ENCODE measurements at places on chromosomes 12 and 14.

- no peak for DNase-seq
Observed at GRCh38 chr12:20213723-20214625, 154.4 kb upstream of the PDE3A start.

- no peak for DNase-seq
Observed at GRCh38 chr14:78752518-78753188, 582.5 kb downstream of the NRXN3 start.

- DNase-seq, result no peak
Observed at GRCh38 chr14:85572845-85573244, 42.9 kb downstream of the FLRT2 start.

DNA sequence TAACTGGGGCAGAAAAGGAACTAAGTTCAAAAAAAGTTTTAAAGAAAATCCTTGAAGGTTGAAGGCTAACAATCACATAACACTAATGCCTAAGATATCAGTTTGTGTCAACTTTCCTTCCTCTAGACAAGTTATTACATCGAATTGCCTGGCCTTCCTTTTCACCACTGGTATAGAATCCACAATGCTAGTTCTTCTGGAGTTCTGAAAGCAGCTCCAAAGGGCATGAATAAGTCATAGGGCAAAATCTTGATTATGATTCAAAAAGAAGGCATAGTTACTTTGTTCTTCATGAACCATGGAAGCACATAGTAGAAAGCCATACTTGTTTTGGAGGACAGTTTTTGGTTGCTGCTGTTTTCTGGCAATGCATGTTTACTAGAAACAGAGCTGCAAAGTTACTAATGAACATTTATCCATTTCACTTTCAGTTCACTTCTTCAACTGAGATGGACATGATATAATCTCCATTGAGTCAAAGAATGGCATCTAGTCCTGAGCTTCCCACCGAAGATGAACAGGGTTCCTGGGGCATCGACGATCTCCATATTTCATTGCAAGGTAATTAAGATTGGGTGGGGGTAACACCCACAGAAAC lies 56.0 kb downstream of the SYNE2 start:
- no peak for DNase-seq

DNA sequence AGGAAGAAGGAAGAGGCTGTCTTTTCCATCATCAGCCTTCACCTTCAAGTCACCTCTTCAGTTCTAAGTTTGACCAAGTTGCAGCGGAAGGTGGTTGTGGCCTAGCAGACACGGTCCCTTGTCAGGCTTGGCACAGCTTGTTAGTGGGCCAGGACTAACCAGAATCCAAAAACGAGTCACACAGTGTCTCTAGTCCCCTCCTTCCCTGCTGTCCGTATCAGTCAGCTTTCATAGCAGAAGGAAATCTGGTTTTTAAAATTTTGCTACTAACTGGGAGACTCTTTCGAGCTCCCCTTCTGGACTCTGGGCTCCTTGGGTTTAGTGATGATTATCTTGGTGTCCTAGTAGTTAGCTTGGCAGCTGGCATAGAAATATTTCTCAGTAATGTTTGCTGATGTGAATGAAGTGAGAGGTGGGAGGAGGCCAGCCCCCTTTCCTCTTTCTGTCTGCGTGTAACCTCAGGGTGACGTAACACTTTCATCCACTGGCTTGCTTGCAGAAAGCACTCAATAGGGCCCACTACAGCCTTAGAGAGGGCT lies 3.8 kb downstream of the ETV6 start:
- DNase-seq, result peak; percentile 69

DNA sequence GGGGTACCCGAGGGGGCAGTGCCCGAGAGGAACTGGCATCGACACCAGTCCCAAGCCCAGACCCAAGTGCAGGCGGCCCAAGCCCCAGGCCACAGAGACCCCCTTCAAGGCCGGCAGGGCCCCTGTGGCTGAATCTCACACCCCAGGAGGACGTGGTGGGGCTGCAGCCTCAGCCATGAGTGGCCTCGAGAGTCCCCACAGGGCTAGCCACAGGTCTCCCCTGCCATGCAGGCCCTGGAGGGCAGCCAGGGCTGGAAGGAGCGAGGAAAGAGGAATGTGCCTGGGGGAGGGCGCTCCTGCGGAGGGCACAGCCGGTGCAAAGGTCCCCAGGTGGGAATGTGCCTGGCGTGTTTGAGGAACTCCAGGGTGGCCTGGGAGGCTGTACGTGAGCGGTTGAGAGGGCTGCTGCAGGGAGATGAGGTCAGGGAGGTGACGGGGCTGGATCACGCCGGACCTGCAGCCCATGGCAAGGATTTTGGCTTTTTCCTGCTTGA lies 86.1 kb downstream of the NCOR2 start:
- no peak for DNase-seq

Data from stimulated activated CD4-positive, alpha-beta T cell treated with anti-CD3 and anti-CD28 coated beads, Interleukin-1b, Interleukin-23, amount 100 ng/mL, for 48 hours (primary cell).